ENCODE measurements at places on chromosomes 1 and 21.

DNA sequence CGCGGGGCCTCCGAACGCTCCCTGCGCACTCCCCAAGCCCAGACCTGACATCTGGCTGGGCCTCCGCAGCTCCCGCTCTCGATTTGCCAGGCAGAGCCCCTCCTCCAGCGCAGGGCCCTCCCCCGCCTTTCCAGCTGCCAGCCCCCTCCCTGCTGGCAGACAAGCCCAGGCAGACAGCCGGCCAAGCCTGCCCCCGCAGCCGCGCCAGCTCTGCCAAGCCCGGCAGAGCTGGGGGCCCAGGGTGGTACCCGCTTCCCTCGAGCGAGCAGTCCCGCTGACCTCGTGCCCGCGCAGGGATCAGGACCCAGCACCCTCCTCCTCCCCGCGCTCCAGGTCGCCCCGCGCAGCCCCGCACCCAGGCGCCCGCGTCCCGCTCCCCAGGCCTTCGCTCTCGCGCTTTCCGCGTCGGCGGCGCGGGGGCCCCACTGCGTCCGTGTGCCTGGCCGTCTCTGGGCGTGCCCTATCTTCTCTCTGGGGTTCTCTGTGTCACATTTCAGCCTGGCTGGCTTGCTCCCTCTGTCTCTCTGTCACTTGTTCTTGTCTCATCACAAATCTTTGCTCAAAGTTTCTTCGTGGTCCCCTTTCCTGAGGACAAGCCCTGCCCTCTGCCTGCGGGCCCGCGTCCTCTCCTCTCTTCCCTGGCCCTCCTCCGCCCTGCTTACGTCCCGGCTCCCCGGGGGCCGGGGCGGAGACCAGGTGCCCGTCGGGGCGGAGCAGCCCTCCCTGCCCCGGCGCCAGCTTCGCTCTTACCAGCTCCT lies 580 bp downstream of the INKA2 start:
- peak; percentile 82 for DNase-seq

DNA sequence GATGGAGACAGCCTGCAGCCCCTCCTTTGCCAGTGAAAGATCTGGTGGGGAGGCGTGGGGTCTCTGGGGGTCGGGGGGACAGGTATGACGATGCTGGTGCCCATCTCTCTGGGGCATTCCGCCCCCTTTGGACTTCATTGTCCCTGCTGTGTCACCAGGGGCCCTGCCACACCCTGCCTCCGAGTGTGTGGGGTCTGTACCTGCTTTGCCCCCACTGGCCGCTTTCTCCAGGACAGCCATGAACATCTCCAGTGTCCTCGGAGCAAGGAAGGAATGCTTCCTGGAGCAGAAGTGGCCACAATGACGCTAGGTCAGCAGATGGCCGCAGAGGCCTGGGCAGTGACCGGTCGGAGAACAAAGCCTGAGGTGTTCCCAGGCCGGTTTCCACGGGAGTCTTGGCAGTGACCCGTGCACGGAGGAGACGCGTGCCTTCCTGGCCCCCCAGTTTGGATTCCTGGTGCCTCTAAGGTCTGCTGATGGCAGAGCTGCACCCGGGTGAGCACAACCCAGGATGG lies 18.6 kb upstream of the TRAPPC10 start:
- no peak for DNase-seq

DNA sequence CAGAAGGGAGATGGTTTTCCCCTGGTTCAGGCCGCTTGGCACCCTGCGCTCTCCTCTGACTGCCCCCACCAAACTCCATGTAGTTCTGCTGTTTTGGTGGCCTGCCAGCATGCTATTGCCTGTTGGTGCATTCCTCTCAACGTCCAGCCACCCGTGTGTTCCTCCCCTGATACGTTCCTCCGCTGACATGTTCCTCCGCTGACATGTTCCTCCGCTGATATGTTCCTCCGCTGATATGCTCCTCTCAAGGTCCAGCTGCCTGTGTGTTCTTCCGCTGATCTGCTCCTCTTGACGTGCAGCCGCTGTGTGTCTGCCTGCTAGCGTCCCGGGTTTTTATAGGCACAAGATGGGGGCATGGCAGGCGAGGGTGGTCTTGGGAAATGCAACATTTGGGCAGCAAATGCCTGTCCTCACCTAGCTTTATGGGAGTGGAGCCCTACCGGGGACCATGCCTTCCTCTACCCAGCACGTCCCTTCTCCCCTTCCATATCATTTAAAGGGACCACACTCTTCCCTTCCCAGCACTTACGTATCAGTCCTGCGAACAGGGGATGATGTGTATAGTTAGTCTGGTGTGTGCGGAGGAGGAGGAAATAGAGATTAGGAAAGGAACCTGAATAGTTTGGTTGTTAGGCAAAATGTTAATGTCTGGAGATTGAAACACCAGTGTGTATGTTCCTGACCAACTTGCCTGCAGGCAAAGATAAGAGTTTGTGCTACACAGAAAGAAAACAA lies 40.6 kb upstream of the PLA2G5 start:
- DNase-seq = no peak

- DNase-seq = no peak
Observed at GRCh38 chr1:66982561-66983260, 57.9 kb downstream of the MIER1 start.

GRCh38 chr1:27357281-27358037 lies 9.3 kb downstream of the MAP3K6 start:
- peak; percentile 55 for DNase-seq

DNA sequence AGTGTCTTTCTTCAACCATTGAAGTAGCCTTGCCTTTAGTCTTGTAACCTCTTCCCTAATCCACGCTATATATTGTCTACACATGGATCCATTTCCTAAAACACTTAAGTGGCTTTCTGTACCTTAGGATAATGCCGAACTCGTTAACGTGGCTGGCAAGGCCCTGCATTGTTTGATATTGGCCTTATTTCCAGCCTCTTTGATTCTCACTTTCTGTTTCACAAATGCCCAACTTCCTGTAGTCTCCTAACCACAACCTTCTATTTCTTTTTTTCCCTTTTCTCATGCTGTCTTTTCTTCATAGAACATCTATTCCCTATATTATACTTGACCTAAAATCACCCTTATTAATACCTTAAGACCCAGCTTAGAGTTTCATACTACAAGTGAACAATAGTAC lies 536.0 kb downstream of the LMO4 start:
- no peak for DNase-seq

DNA sequence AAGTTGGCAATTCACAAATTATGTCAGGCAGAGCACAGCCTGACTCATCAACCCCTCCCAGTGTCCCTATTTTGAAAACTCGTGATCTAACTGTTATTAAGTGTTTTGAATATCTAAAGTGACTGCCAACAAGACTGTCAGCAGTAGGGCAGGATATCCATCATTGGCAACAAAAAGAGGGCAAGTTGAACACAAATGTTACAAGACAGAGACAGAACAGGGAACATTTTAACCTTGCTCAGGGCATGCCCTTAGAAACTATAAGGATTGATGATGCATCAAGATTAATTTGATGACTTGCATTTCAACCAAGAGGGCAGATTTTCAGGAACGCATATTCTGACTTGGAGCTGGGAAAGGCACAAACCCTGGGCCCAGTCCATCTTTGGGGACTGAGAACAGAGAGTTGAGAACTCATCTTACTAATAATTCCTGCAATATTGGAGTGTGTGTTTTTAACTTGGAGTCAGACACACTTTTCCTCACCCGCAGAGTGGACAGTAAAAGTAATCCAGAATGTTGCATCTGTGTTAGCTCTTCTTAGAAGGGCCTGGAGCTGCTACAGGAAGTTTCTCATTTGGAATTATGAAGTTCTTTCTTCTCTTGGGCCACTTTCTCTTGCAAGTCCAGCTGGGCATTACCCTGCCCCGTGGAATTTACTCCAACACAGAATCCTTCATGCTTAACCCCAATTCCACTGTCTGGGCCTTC lies 317.2 kb downstream of the LTN1 start:
- peak; percentile 6 for DNase-seq

DNA sequence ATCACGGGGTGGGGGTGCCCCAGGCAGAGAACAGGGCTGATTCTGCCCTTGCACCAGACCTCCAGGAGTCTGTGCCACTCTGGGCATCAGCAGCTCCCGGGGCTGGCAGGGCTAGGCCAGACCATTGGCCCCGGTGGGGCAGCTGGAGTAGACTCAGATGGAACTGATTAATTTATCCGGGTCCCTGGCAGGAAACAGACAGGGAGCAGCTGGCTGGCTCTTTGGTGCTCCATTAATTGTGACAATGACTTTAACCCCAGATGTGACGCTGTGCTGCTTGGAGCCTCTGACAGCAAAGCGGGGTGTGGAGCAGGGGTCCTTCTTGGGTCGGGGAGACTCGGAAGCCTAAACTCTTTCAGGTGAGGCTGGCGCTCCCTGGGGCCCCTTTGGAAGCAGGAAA lies 9.5 kb downstream of the EPHA8 start:
- no peak for DNase-seq

DNA sequence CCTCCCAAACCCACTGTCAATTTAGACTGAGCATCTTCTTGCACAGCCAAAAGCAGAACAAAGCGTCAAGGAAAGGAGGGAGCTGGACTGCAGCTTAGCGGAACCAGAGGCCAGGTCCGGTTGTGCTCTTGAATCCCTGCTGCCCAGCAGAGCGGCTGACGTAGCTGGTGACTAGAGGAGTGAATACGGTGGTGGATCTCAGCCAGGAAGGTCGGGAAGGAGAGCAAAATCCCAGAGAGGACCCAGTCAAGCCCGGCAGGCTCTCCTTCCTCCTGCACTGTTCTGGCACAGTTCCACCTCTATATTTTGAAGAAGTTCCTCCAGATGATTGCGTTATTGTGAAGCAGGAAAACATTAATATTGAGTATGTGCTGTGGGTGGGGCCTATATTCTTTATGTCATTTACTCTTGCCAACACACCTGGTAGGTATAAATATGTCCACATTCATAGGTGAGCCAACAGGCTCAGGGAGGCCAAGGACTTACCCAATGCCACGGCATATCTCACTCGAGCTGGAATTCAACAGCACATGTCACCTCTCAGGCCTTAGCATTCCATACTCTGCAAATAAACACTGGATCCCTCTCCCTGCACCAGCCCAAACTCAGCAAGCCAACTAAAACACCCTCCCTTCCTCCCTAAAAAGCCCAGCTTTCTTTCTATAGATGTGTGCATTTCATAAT lies 23.6 kb upstream of the ABCB10 start:
- DNase-seq = no peak

DNA sequence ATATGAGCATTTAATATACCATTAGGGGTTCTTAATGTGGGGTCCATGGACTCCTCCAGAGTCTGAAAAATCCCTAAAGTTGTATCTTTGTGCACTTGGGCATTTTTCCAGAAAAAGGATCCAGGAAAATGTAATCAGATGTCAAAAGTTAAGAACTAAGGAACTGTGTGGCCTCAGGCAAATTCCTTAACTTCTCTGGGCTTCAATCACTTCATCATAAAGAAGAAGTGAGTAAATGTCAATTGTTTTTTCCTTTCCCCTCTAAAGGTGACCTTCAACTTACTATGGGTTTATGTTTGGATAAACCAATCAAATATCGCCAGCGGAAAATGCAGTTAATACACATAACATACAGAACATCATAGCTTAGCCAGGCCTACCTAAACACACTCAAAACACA lies 2.5 kb downstream of the MAD2L2 start:
- no peak for DNase-seq

- DNase-seq = no peak
Observed at GRCh38 chr1:179632868-179633267, 41.2 kb downstream of the TDRD5 start.

DNA sequence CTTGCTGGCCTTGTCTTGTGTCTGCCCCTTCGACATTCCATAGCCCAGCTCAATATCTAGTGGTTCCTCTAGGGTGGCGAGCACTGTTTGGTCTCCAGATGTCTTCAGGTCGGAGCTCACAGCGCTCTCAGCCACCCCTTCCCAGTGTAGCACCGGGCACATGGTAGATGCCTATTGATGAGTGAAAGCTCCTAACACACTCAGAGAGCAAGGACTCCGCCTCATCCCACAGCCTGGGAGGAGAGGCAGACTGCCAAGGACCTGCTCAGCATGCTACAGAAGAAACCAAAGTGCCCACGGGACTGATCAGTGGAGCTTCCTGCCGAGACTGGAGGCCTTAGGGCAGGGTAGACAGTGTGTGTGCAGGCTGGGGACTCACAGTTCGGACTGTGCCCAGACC lies 10.9 kb downstream of the PCSK9 start:
- no peak for DNase-seq

DNA sequence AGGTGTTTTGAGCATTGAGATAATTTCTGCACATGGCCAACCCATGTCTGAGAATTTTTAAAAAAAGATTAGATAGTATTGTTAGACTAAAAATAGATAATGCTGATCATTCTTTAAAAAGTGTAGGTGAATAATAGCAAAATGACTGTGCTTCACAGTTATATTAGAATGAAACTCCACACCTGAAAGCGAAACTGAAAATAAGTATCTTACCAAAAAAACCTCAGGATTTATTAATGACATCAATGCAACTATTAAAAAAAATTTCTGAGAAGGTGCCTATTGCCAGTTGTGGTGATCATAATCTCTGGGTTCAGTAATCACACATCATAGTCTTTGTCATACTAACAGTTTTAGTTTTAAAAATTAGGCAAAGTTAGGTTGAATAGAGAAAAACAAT lies 36.5 kb downstream of the PLA2G4A start:
- no peak for DNase-seq

DNA sequence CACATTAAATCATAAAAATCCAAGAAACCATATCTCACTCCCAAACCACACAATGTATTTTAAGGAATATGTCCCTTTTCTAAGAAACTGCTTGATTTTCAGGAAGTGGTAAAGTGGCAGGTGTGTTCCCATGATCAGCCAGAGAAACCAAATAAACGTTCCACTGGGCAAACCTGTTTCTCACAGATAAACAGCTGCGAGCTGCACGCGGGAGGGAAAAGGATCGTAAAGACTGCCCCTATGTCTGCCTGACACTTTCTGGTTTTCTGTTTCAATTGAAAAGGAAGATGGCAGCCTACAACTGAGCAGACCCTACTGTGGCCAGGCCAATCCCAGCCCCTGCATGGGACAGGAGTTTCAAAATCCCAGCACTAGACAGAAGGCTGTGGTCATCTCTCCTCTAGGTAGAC lies 36.6 kb downstream of the HIVEP3 start:
- DNase-seq = no peak

DNA sequence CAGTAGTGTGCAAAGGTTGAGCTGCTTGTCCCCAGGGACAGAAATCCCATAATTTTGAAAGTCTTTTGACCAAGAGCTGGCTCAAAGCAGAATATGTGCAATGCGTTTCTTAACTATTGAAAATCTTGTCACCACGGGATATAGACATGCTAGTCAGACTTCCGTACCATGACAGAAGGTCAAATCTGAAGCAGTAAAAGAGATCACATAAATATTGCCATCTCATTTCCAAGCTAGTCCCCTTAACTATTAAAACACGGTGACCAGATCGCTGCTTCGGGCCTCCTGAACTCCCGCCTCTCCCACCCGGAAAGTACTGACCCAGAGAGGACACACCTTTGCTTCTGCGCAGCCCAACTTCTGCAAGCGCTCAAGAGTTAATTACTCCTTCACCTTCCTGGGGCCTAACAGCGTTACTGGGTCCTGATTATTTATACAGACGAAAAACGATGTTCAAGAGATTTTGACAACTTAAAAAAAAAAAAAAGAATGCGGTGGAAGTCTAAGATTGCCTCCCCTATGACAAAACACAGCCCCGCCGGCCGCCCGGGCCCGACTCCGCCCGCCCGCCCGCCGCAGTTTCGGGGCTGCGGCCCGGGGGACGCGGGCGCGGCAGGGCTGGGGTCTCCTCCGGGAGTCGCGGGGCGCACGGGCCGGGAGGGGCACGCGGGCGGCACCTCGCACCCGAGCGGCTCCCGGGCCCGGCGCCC lies 692 bp downstream of the SORT1 start:
- DNase-seq = peak; percentile 19
